ENCODE measurements at places on chromosomes 4 and X. TPM values are rescaled to one million over a fixed set of nuclear protein-coding genes. Genes with fewer than 3 reads are reported as not detected.

The PRKG2 gene
- total RNA-seq, result 15.3 TPM

The BCLAF3 gene
- total RNA-seq, result 68.2 TPM

The BMX gene
- not detected for total RNA-seq

The NEXMIF gene
- 65.7 TPM for total RNA-seq

The AKAP4 gene
- not detected for total RNA-seq

The MPP1 gene
- 25.7 TPM for total RNA-seq

The BCORL1 gene
- total RNA-seq, result 5.6 TPM

The KDM5C gene
- 137 TPM for total RNA-seq
